Epithelial cell of prostate (primary cell): ENCODE measurements at places on chromosomes 2 and 18.

GRCh38 chr2:234595829-234596228, 98.9 kb upstream of the ARL4C start:
- no peak for DNase-seq

GRCh38 chr2:228268301-228268700, 86.8 kb upstream of the SPHKAP start:
- DNase-seq, result no peak

- DNase-seq, result no peak
These were observed 39.6 kb downstream of the ASB1 start for GRCh38 chr2:238466243-238466756.

GRCh38 chr18:7730682-7731081, 163.6 kb downstream of the PTPRM start:
- no peak for DNase-seq

DNA sequence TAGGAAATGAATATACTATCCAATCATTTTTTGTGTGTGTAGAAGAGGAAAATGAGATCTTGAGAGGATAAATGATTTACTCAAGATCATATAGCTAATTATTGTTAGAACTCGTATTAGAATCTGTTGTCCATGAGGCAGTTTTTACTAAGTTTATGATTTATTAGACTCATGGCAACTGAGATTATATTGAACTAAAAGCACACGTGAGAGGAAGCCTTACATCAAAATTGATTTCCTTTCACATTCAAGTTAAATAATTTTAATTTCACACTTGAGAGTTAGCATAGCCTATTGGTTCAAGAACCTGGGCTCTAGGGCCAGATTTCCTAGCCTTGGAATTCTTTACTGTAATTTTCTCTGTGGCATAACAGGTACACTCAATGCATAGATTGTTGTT, 552.3 kb downstream of the ERBB4 start:
- no peak for DNase-seq

GRCh38 chr2:191434072-191434471, 188.9 kb downstream of the MYO1B start:
- no peak for DNase-seq
